CD8-positive, alpha-beta memory T cell (primary cell): ENCODE measurements at places on chromosomes 6 and 20. TPM values are rescaled to one million over a fixed set of nuclear protein-coding genes. Genes with fewer than 3 reads are reported as not detected.

DNA sequence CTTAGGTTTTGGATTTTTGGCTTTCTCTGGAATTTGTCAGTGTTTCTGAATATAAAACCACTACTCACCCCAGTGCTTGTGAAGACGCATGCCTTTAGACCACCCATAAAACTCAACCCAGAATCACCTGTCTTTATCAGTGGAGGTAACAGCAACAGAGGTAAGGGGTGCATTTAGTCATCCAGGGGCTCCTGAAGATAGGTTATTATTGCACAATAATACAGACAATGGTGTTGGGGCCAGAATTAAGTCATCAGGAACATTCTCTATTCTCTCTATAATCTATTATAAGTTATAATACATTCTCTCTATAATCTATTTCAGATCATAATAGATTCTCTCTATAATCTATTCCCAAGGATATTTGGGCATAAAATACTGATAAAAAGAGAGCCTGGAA lies 100.2 kb upstream of the KCNQ5 start:
- no peak overlapping the region for H3K27ac ChIP-seq
- no peaks in the 10 kb centered on the region for H3K36me3 ChIP-seq
- H3K27me3 ChIP-seq, result no peaks in the 10 kb centered on the region
- no peak for DNase-seq

CD93 gene
- 0.53 TPM for total RNA-seq

GRCh38 chr6:165782812-165783211 lies 119.8 kb upstream of the PDE10A start:
- no peaks in the 10 kb centered on the region for H3K27me3 ChIP-seq
- no peak overlapping the region for H3K4me3 ChIP-seq
- DNase-seq, result no peak
- no peak overlapping the region for H3K27ac ChIP-seq

DNA sequence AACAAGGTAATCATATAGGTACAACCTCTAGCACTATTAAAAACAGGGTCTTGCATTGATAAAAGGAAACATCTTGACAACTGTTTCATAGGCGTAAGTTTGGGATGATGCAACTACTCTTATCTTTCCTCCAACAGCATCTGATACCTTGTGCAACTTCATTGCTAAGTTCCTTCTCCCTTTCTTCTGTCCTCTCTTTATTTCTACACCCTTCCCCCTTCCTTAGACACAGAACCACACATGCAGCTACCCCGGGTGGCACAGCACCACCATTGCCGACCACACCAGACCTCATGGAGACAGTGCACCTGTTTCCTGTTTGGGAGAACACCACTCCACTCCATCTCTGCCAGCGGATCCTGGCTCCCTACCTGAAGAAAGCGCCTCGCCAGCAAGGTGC lies 14.4 kb downstream of the MYB start:
- no peaks in the 10 kb centered on the region for H3K27me3 ChIP-seq
- H3K4me3 ChIP-seq, result no peak overlapping the region
- H3K36me3 ChIP-seq, result peaks cover 7% of the 10 kb centered on the region
- H3K27ac ChIP-seq, result no peak overlapping the region
- no peaks in the 10 kb centered on the region for H3K4me1 ChIP-seq

DNA sequence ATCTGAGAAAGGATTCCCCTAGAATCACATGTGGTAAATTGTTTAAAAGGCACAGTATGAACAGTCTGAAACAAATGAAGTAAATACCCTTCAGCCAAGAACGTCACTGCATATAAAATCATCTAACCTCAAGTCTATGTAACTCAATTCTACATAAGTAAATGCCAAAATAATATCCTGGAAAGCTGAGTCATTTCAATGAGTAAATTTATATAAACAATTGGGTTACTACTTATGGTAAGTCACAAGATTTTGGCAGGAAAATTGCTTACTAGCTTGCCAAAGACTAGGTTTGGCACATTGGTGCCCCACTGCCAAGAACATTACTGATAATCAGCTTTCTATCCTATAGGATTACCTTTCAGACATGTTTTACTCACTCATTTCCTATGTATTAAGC lies 8.4 kb downstream of the GMDS start:
- H3K36me3 ChIP-seq, result no peaks in the 10 kb centered on the region
- no peak overlapping the region for H3K27ac ChIP-seq
- H3K27me3 ChIP-seq, result no peaks in the 10 kb centered on the region
- H3K4me1 ChIP-seq, result no peaks in the 10 kb centered on the region
- DNase-seq, result no peak

DNA sequence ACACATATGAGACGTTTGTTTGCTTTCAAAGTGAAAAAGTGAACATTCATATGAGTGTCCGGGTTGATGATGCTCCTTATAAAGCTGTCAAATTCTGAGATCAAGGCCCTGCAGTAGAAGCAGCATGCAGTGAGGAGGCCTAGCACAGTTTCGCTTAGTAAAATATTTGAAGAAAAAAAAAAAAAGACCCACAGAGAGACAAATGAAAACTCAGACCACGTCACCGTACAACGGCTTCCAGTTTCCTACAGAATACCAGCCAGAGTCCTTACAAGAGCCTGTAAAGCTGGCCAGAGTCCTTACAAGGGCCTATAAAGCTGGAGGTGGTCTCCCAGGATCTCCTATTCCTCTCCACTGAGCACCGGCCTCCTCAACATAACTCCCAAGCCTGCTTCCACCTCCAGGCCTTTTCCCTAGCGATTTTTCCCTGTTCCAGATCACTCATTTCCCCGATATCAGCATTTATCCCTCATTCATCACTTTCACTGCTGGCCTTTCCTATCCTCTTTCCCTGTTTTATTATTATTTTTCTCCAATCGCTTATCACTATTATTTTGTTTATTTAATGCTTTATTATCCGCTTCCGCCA lies 1.5 kb upstream of the HMGN4 start:
- H3K27ac ChIP-seq, result peak overlapping the region; percentile 89
- H3K4me3 ChIP-seq, result peak overlapping the region; percentile 88
